ENCODE measurements at places on chromosomes 6 and 20.

DNA sequence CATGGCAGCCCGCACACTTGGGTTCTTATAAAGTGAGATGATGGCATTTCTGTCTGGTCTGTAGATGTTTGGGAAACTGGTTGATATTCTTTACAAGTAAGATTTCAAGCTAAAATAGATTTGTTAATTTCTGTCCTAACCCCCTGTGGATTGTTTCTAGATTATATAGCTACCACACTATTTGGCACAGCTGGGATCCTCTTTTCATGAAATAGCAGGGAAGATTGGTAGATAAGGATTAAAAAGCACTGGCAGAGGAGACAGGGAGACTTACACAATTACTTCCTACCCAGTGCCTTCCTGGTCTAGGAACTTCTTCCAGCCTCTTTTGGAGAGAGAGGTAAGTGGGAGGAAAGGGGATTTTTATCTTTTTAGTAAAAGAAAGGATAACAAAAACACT lies 13.2 kb upstream of the ATXN1 start:
- DNase-seq, result no peak

- no peak for DNase-seq
Measured at GRCh38 chr20:23147964-23148730, 62.0 kb upstream of the CD93 start.

DNA sequence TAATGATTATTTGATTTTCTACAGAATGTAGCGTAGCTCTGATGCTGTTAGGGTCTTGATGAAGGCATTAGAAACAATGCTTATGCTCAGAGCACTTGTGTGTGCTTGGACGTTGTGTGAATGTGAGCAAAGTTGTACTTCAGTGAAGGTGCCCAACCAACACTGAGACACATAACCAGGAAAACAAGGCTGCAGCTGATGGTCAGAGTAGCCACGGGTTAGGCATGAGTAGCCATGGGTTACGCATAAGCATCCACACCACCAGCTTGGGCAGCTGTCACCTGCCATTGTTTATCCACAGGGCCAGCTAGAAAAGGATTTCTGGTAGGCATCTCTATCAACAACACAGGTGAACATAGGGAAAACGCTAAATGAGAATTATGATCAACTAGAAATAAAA lies 326.6 kb downstream of the NRN1 start:
- no peak for DNase-seq

- DNase-seq, result no peak
Measured at GRCh38 chr6:134477991-134478635, 160.2 kb upstream of the SGK1 start.

DNA sequence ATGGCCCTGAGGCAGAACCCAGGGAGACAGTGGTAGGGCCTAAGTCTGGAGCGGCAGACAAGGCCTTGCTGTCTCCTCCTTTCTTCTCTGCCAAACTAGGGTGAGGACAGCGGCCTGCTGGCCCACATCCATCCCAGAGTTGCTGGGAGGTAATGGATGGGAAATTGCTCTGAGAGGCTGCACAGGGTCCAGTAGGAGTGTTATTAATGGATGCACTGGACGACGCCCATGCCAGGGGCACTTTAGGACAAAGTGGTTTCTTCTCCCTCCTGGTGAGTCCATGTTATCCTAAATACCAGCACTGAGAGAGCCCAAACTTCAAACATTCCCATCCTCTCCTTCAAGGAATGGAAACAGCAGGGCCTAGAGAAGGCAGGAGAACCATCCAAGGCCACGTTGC lies 28.3 kb upstream of the PREX1 start:
- no peak for DNase-seq

GRCh38 chr6:6981681-6982322 lies 126.0 kb upstream of the RREB1 start:
- DNase-seq, result no peak

- DNase-seq, result no peak
Measured at GRCh38 chr6:42179945-42180313, 6.8 kb downstream of the GUCA1A start.

DNA sequence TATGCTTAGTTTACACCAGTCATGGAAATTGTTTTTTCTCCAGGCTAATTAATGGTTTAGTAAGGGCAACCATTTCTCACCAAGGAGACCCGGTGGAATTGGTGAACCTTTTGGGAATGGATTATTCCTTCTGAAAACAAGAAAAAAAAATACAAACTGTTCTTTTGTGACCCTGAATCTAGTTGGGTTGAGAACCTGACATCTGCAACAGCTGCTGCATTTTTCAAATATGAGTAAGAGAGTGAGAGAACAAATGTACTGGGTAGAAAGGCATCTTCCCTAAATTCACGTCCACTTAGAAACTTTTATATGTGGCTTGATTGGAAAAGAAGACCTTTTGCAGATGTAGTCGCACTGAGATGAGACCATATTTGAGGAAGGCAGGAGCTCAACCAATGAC lies 553.4 kb upstream of the EPHA7 start:
- no peak for DNase-seq

DNA sequence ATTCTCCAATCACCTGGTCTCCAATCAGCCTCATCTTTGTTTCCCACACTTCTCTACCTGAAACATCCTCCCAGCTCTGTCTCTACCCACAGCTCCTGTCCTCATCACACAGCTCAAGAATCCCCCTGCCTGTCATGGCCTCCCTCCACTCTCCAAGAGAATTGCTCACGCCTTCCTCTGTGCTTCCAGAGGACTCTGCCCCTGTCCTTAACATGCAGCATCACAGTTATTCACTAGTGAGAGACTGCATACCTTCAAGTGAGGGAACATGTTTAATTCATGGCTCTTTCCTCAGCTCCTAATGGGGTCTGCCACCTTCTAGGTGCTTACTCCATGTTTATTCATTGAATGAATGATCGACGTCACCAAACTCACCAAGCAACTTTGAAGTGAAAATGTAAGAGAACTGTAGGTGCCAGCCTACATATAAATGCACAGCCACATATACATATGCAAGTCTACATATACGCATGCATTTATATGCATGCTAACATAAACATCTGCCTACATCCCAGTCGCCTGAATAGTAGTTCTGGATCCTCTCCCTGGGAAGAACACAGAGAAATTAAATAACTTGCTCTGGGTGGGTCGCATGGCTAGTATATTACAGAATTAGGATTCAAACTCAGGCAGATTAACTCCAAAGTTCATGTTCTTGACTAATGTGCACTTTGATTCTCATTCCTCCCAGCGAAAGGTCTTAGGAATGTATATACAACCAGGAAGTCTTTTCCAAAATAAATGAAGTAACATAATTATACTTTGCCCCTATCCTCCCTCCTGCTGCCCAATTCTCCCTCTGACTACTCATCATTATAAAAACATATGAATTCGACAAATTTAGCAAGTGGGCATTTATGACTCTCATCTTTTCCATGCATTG lies 295.6 kb downstream of the MAFB start:
- no peak for DNase-seq

Measured in renal cortex interstitium (tissue), 15 donors.